Activated B cell treated with CpG ODN at 0.5 μM for 24 hours (primary cell): ENCODE measurements at places on chromosomes 2 and 18.

DNA sequence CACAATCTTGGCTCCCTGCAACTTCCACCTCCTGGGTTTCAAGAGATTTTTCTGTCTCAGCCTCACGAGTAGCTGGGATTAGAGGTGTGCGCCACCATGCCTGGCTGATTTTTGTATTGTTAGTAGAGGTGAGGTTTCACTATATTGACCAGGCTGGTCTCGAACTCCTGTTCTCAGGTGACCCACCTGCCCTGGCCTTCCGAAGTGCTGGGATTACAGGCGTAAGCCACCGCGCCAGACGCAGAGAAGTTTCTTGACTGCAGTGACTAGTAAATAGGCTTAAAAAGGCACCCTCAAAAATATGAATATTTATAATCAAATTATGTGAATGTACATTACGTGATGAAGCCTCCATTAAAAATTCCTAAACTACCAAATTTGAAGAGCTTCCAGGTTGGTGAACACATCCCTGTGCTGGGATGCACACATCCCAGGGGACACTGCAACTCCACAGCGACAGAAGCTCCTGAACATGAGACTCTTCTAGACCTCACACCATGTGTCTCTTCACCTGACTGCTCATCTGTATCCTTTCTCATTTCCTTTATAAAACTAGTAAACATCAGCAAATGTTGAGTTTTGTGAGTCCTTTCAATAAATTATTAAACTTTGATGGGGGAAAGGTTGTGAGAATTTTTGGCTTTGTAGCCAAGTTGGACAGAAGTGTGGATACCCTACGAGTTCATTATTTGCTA, 203.3 kb upstream of the SPOPL start:
- DNase-seq = no peak

DNA sequence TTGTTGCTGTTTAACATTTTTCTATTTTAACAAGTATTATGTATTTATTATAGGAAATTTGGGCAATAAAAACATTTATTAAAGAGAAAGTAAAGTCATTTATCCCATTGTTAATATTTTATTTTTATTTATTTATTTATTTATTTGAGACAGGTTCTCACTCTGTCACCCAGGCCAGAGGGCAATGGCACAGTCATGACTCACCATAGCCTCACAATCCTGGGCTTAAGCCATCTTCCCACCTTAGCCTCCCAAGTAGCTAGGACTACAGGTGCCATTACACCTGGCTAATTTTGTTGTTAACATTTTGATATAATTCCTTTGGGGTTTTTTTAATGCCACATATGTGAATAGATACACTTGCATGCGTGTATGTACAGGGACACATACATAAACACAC, 165.9 kb upstream of the STON1 start:
- no peak for DNase-seq

- DNase-seq = no peak
Observed at GRCh38 chr2:43541165-43541564, 54.7 kb downstream of the THADA start.

GRCh38 chr2:193505620-193506019, 1310.9 kb upstream of the TMEFF2 start:
- DNase-seq = no peak

- DNase-seq = no peak
Observed at GRCh38 chr2:235563056-235563910, 69.4 kb downstream of the AGAP1 start.

DNA sequence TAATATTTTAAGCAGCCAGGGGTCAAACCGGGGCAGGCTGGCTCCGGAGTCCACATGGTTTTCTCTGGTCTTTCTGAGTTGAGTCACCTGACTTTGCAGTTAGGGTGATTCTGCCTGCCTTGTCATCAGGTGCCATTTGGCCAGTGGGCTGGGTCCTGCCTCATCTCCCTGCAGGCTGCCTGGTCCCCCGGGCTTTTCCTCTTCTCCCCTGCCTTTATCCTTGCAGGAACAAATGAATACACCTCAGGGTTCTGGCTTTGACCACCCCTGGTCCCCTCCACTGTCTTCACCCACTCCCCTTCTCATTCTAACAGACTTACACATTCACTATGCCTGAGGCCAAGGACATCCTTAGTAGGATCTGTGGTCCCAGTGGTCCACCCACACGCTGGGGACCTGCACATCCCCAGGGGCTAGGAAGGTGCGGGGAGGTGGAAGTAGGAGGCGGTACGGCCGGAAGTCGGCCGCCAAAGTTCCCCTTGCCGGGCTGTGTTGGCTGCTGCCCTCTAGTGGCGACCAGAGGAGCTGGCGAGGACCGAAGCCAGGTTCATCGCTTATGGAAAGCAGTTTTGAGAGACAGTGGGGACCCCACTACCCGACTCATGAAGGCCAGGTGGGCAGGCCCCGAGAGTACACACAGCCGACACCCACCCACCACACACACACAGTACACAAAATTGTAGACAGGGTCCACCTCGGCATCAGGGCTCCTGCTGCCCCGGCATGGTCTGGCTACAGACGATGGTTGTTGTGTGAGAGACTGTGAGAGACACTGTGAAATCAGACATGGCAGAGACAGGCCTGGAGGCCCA, 6.3 kb upstream of the TEX261 start:
- peak; percentile 71 for DNase-seq

GRCh38 chr2:109123586-109124201, 5.3 kb upstream of the SH3RF3 start:
- no peak for DNase-seq

- DNase-seq = no peak
Observed at GRCh38 chr2:10982931-10983701, 71.4 kb downstream of the KCNF1 start.

GRCh38 chr2:241390301-241391206, 34.5 kb downstream of the FARP2 start:
- no peak for DNase-seq

- no peak for DNase-seq
Observed at GRCh38 chr18:37854396-37854795, 288.8 kb upstream of the CELF4 start.

GRCh38 chr2:195367809-195368208, 289.2 kb upstream of the SLC39A10 start:
- DNase-seq = no peak

DNA sequence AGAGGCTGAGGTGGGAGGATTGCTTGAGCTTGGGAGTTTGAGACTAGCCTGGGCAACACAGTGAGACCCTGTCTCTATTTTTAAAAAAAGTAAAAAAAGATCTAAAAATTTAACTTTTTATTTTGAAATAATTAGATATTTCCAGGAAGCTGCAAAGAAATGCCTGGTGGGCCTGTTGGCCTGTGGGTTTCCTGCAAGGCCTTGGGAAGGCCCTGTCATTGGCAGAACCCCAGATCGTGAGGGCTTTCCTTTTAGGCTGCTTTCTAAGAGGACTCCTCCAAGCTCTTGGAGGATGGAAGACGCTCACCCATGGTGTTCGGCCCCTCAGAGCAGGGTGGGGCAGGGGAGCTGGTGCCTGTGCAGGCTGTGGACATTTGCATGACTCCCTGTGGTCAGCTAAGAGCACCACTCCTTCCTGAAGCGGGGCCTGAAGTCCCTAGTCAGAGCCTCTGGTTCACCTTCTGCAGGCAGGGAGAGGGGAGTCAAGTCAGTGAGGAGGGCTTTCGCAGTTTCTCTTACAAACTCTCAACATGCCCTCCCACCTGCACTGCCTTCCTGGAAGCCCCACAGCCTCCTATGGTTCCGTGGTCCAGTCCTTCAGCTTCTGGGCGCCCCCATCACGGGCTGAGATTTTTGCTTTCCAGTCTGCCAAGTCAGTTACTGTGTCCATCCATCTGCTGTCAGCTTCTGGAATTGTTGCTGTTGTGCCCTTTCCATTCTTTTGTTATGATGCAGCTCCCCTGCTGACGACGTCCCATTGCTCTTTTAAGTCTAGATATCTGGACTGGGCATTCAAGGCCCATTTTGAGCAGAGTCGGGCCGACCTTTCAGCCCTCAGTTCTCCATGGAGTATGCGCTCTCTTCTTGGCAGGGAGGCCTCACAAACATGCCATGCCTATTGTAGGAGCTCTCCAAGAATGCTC, 6.6 kb downstream of the PROC start:
- DNase-seq = no peak

- no peak for DNase-seq
Observed at GRCh38 chr2:54065411-54065810, 50.0 kb upstream of the ACYP2 start.

DNA sequence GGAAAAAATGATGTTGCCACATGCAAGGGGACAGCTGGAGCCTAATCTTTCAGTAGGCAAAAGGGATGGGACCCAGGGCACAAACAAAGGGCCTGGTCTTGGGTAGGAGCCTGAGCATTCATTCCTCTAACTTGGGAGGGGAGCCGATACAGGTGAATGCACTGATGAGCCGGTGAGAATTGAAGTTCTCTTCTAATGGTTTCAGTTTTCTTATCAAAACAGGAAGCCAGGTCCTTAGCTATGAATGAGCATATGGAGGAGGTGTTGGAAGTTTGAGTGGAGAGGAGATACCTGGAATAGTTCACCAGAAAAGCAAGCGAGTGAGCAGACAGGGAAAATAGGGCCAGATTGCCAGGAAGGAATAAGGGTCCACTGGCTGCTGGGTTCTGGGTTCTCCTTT, 10.1 kb downstream of the DPP4 start:
- no peak for DNase-seq

- no peak for DNase-seq
Observed at GRCh38 chr2:113829270-113829669, 60.6 kb upstream of the ACTR3 start.

DNA sequence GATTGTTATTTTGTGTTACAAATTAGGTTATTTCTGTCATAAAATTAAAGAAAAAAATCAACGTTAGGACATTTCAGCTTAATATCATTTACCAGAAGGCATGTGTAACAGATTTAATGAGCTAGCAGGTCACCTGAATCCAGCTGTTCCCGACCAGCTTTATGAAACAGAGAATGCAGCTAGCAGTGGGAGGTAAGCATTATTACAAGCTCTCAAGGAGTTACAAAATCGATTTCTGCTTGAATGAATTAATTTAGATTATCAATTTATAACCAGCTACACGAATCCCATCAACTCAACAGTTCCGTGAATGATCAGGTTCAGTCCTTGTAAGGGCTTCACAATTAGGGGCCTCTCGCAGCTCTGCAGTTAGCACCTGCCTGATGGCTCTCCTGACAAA, 211.9 kb downstream of the PTGR3 start:
- DNase-seq = no peak

DNA sequence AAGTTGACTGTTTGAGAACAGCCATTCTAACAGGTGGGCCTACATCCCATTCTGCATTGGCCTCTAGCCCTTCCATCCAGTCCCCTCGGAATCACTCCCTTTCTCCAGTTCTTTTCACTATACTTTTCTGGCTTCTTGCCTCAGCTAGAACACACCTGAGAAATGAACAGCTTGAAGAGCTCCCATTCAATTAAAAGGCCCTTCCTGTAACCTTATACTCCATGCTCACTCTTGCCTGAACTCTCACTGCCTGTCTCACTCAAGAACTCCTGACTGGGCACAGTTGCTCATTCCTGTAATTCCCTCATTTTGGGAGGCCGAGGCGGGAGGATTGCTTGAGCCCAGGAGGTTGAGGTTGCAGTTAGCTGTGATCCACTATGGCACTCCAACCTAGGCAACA, 23.6 kb downstream of the CHRNA1 start:
- no peak for DNase-seq

DNA sequence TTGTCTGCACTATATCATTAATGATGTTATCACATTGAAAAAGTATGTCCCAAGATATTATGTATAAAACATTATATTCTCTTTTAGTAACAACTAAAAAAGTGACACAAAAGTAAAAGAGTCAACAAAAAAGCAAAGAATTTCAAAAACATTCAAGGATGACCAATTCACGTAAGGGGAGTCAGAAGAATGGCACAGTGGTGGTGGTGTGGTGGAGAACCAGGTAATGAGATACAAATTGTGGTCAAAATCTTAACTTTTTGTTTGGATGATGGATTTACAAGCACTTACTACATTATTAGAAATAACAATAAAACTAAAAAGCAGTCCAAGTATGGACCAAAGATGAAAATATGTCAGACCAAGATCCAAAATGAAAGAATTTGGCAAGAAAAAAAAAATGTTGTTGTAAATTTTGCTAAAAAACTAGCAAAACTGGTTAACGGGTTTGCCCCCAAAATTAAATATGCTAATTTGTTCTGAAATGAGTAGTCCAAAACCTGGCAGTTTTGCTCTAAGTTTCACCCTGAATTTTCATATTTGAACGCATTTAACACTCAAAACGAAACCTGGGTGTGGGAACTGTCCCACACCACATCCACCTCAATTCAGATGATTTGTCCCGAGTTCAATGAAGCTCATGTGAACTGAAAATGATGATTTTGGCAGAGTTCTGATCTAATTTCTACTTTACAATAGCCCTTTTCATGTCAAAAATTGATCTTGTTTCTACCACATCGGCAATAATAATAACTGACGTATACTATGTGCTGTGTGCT, 135.8 kb downstream of the IKZF2 start:
- no peak for DNase-seq

GRCh38 chr2:3108710-3109702, 268.6 kb downstream of the EIPR1 start:
- DNase-seq = no peak

DNA sequence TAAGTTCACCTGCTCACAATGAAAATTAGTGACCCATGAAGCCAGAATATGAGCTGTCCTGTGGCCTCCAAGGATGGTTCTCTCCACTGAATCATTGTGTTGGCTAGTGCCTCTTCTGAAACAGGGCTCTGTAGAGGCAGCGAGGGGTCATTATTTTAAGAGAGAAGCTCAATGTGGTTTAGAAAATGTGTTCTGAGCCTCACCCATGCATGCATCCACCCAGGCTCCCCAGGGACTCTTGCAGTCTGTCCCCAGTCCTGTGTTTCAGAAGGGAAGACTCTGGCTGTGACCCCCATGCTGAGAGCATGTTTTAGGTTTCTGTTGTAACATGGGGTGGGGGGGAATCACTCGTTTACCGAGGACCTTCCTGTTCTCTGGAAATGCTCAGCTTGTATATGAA, 135.2 kb downstream of the RNF144A start:
- no peak for DNase-seq

DNA sequence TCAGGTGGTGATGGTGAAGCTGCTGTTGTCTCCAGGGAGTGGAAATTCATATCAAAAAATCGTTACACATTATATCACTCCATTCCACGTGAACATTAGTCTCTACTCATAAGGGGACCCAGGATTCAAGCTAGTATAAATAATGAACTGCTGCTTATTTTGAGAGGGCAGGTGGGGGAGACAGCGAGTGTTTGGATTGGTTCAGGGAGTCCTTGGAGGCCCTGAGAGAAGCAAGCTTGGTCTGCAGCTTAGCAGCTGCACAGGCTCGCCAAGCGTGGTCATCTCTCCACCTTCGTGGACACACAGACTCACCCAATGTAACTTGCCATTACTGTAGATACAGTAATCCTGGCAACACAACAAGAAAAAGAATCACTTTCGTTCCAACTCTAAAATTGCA, 177.6 kb downstream of the ZNF521 start:
- DNase-seq = no peak

- DNase-seq = no peak
Observed at GRCh38 chr18:3389977-3390376, 60.0 kb upstream of the TGIF1 start.
